ENCODE measurements at places on chromosomes 1 and 21. TPM values are rescaled to one million over a fixed set of nuclear protein-coding genes. Genes with fewer than 3 reads are reported as not detected.

The MCOLN3 gene
- 0.47 TPM for total RNA-seq

The PLXNA2 gene
- 2.3 TPM for total RNA-seq

The SNIP1 gene
- 15.4 TPM for total RNA-seq

The SAMD11 gene
- total RNA-seq = not detected

The PRR9 gene
- not detected for total RNA-seq

The ADAMTS4 gene
- total RNA-seq = 1.3 TPM

The PKLR gene
- total RNA-seq = 0.53 TPM

The CYB561D1 gene
- total RNA-seq = 6.8 TPM
